ENCODE measurements at places on chromosomes 5 and 9.

GRCh38 chr9:113712053-113712452 lies 164.1 kb upstream of the ZNF618 start:
- no peak for DNase-seq

DNA sequence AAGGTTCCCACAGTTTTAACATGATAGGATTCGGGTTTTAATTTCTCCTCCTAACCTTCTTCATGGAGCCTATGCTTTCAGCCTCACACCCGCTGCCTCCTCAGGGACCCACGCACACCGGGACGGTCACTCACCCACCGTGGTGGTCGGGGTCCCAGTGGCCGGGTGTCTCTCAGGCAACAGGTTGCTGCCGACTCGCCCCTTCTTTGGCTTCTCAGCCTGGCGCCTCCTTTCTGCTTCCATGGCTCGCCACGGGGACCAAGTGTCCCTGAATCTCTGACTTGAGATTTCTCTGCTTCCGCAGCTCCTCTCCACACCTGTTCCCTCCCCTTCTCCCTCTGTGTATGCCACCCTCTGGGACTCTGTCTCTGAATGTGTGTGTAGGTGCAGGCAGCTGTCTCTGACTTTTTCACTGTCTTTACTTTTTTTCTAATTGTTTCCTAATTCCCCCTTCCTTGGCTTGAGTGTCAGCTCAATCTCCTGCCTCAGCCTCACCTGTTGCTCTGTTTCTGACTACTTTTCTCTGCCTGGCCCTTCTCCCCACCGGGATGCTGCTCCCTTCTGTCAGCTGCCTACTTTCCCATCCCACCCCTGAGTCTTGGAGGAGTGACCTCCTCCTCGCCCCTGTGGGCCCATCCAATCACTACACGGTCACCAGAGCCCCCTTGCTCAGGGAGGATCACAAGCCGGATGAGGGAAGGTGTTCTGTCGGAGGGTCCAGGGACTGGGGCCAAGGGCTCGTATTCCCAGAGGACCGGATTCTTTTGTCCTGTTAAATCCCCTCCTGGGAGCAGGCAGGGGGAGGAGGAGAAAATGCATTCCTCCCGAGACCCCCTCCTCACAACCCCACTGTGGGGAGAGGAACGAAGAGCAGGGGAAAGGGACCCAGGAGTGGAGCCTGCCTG lies at the start of gene PROP1:
Gene PROP1, minus strand, starts transcription at position 552 of the 905 bp plus-strand sequence. Its CDS starts 309 bp downstream, at position 243.
- DNase-seq = no peak

- no peak for DNase-seq
Measured at GRCh38 chr5:1320436-1321344, 24.2 kb downstream of the CLPTM1L start.

DNA sequence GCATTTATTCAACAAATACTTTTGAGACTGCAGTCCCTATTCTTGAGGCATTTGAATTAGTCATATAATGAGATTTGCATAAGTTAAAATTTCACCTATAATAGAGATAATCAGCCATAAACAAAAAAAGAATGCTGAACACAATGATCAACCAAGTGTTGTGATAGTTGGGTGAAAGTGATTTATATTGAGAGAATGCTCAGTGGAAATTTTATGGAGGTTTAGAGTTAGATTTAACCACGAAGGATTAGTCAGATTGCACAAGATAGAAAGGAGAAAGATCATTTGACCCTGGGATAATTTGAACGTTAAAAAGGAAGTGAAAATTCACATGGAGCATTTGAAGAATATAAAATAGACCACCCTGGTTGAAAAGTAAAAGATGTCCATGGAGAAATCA lies 356.2 kb downstream of the NPR3 start:
- DNase-seq = no peak

DNA sequence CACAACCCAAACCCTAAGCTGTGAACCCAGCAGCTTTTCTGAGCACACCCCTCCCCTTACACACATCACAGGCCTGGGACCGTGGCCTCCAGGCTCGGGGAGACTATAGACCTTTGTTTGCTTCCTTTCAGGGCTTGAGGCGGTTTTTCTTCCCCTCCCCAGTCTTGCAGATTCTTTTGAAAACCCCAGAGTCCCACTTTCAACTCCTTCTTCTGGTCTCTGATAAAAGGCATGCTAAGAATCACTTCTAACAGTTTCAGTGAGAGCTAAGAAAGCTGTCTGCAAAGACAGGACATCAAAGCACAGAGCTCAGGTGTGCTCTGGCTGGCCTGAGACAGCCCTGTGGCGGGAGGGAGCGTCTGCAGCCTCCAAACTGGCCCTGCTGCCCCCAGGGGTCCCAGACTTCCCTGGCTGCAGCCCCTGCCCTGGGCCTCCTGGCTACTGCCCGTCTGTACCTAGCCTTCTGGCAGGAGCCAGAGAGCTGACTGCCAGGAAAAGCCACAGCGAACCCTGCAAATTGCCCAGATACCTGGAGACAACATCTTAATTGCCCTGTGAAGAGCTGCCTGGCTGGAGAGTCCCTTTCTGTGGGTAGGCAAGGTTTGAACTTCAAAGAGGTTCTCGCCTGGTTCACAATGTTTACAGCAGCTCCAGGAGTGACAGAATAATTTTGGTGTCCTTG lies 138.9 kb downstream of the GADD45G start:
- no peak for DNase-seq

DNA sequence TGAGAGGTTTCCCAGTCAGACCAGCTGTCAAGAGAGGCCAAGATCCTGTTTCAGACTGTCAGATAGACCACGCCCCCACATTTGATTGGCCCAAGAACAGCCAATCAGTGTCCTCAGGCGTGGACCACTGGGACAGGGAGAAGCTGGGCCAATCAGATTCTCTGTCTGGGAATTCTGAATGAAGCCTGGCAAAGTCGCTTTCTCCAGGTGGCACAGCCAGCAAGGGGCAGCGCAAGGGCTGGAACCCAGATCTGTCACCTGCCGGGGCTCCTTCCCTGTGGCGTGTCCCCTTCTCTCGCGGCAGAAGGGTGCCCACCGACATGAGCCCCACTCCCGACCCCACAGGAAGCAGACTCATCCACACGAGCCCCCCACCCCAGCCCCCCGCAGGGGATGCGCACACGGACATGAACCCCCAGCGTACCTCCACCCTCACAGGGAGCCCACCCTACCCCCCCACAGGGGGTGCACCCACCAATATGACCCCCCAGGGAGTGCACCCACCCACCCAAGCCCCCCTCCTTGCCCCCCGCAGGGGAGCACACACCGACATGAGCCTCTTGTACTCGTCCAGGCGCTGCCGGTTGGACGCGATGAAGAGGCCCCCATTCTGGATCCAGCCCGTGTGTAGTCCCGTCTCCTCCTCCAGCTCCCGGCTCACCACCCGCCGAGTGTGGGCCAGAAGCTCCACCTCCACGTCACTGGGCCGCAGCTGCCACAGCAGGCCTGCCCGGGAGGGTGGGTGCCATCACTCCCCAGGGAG lies 6.1 kb downstream of the SARDH start:
- DNase-seq = no peak

- DNase-seq = no peak
Measured at GRCh38 chr5:157481265-157481664, 21.3 kb downstream of the NIPAL4 start.

DNA sequence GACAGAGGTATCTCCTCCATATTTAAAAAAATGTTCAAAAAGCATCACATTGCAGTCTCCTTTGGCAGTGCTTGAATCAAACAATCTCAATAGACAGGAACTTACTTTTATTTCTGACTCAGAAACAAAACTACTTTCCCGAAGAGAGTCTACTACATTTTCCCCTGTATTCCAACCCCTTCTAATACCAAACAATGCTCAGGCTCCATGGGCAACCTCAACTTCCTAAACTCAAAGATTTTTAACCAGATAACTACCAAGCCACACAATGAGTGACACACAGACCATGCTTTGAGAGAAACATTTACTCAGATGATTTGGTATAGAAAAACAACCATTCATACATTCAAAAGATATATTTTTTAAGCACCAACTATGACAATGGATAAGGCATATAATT lies 70.5 kb downstream of the APBA1 start:
- no peak for DNase-seq

DNA sequence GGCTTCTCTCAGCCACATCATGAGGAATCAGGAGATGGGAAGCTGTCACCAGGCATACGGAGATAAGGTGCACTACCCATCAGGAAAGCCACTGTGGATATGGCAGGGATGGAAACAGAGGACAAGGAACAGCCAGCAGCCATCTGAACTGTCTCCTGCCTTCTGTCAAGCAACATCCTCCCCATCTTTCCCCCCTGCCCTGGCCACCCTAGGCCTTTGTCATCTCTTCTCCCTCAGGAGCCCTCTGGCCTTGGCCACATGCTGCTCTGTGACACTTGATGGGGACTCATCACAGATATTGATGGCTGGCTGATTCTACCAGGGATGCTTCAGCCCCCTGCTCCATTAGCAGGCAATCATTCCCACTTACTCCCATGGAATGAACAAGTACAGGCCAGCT lies 21.1 kb upstream of the MEIKIN start:
- no peak for DNase-seq

- DNase-seq = no peak
Measured at GRCh38 chr9:29882767-29883166, 2309.5 kb upstream of the C9orf72 start.

GRCh38 chr9:110619831-110620230 lies 40.3 kb upstream of the SVEP1 start:
- DNase-seq = no peak

- DNase-seq = no peak
Measured at GRCh38 chr9:20593537-20593936, 28.8 kb downstream of the MLLT3 start.
